Epithelial cell of esophagus (primary cell): ENCODE measurements at places on chromosomes 1 and 21.

DNA sequence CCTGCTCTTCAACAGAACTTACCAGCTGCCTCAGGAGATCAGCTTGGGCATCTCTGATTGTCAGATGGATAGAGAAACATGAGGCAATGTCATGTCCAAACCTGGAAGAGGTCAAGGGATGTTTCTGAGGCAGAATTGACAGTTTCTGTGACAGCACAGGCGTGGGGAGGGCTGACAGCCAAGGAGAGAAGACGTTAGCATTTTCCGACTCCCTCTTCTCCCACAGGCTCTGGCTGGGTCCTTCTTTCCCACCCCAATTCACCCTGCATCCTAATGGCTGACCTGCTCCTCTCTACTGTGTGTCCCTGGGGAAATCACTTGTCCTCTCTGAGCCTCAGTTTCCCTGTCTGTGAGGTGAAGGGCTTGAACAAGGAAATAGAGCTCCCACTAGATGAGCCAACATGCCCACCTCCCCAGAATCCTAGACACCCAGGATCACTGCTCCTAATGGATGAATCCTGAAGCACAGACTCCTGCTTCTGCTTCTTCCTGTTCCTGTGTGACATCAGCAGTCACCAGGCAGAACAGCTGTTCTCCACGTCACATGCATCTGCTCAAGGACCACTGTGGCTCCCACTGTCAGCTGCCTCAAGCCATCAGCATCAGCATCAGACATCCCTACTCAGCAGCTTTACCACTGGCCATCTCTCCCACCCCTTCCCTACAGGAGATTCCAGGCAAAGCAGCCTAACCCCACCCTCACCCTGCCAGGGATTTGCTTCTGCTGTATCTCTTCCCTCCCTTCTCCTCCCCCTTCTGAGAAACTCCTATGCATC is 408.0 kb downstream of the MATN1 start:
- no peak for DNase-seq

GRCh38 chr1:198883184-198883583 is 244.3 kb downstream of the PTPRC start:
- DNase-seq: peak; percentile 36

- peak; percentile 95 for DNase-seq
These were observed 540.9 kb downstream of the LMO4 start for GRCh38 chr1:87869567-87869966.

- DNase-seq: peak; percentile 89
These were observed 84.1 kb upstream of the NEGR1 start for GRCh38 chr1:72366466-72366865.

DNA sequence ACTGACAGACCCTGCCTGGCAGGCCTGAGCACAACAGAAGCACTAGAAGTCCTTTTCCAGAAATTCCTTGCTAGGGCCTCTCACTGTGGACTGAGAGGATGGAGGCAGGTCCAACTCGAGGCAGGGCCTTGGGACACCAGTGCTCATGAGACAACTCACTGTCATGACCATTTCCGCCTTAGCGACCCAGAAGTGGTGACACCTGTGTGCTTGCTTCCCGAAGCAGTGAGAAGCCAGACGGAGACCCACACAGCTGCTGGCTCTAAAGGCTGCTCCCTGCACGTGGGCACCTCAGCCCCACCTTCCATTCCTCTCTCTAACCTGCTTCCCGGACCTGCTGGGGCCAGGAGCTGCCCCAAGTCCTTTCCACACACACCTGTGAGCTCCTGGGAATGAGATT is 33.0 kb downstream of the KCNC4 start:
- DNase-seq: no peak

- no peak for DNase-seq
These were observed 31.0 kb downstream of the FOXD2 start for GRCh38 chr1:47468709-47469389.

GRCh38 chr1:100076319-100076718 is 56.4 kb downstream of the SASS6 start:
- no peak for DNase-seq

GRCh38 chr1:4018466-4019146 is 118.5 kb upstream of the C1orf174 start:
- DNase-seq: no peak

- DNase-seq: no peak
These were observed 21.3 kb downstream of the BACE2 start for GRCh38 chr21:41189150-41189745.

GRCh38 chr1:198606020-198606438 is 32.8 kb upstream of the PTPRC start:
- DNase-seq: peak; percentile 52

GRCh38 chr1:235549351-235550139 is 45.3 kb upstream of the B3GALNT2 start:
- no peak for DNase-seq

- peak; percentile 18 for DNase-seq
These were observed 18.7 kb downstream of the AK5 start for GRCh38 chr1:77300566-77300965.

GRCh38 chr1:154549202-154549770 is 9.2 kb downstream of the UBE2Q1 start:
- DNase-seq: no peak
